ENCODE measurements at places on chromosomes 12 and 14.
A peak's percentile ranks its signal among the peaks of the same experiment; 100 is the strongest.

DNA sequence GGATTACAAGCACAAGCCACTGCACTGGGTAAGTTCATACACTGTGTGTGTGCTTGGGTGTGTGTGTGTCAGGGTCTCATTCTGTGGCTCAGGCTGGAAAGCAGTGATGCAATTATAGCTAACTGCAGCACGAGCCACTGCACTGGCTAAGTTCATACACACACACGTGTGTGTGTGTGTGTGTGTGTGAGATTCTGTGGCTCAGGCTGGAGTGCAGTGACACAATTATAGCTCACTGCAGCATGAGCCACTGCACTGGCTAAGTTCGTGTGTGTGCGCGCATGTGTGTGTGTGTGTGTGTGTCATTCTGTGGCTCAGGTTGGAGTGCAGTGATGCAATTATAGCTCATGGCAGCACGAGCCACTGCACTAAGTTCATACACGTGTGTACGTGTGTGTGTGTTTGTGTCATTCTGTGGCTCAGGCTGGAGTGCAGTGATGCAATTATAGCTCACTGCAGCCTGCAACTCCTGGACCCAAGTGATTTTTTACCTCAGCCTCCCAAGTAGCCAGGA is 85.4 kb downstream of the HECTD1 start:
- DNase-seq: no peak

GRCh38 chr12:77761286-77761685 is 69.4 kb upstream of the NAV3 start:
- no peak for DNase-seq

DNA sequence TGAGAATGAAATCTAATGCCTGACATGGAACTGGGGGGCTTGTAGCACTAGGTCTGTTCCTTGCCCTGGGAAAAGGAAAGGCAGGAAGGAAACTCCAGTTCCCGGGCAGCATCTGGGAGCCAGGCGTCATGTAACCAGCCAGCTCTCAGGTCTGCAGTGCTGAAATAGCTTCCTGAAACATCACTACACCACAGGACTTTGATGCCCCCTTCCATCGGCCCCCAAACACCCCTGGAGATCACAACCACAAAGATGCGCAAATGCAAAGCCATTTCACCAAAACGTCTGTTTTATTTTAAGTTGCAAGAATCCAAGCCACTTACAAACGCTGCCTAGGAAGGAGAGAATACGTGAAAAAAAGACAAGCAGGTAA is 40.9 kb downstream of the KCTD10 start:
- DNase-seq: no peak

DNA sequence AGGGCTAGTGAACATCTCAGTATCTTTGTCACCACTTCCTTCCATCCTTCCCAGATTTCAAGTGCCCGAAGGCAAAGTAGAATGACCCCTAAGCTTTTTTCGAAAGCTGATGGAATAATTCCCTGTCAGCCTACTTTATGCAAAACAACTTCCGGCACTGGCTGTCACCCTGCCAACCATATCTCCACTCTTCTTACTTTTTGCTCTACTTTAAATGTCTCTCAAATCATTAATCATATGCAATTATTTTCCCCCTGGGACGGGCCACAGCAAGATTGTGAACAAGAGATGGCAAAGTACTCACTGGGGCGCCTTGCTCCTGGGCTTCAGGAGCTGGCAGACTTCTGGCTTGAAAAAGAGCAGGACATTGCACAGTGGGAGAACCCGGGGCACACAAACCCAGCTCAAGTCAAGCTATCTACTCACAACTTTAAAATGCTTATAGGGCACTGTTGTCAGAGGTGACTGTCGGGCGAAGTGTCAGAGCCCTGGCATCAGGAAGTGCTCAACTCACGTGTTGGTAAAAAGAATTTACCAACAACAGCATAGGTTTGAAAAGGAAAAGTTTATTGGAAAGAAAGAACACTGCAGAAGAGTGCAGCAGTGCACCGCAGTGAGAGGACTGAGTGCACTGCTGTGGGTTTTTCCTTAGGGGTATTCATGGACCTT is 373.5 kb downstream of the PAWR start:
- DNase-seq: no peak

DNA sequence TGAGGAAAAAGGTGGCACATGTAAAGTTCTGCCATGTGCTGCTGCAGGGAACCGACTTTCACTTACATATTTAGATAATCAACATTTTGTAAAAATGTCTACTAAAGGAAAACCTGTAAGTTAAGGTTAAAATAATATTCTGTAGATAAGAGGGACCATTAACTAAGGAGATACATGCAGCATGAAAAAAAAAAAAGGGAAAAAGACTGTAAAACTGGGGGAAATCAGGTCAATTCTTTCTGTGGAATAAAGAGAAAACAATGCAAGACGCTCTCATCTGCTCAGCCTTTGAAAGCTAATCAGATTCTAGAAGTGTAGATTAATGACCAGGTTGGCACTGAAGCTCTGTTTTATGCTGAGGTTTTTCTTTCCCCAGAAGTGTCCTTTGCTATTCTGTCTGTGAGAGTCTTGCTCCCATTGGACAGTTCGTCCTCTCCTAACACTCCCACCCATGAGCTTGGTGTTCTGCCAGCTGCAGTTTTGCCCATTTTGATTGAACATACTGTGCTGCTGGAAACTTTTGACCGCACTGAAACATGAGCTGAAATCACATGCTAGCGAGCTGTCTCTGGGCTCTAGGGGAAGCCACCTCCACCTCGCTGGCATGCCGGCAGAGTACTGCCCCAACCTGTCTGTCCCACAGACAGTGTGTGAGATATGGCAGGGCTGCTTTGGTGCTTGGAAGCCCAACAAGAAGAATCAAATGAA is 39.7 kb downstream of the PPTC7 start:
- DNase-seq: no peak

GRCh38 chr14:100722367-100722766 is 4.3 kb upstream of the DLK1 start:
- DNase-seq: no peak

DNA sequence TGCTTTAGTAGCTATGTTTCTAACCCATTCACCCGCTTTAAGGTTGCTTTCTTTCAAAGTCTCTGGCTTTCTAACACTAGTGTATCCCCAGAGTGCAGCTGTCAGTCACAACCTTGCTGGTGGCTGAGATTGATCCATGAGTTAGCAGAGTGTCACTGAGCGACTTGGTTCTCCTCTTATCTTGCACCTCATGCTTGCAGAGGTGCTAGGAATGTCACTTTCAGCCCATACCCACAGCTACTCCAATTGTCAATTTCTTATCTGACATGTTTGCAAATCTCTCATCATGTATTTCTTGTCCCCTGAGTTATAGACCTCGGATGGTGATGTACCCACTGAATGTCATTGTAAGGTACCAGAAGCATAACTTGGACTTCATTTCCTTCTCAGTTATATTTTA is 1110.2 kb downstream of the GALC start:
- no peak for DNase-seq

DNA sequence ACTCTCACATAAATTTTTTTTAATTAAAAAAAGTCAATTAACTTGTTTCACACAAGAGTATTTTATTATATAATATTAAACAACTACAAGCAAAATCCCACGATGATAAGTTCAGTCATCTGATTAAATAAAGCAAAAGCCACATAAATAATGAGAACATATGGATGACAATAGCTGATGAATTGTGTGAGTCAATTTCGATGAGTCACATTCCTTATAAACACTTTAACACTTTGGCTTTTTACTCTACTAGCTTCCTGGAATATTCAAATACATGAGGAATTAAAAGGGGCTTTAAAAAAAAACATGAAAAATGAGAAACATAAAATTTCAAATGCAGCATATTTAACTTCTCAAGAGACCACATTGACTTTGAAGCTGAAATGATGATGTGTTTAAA is 95.3 kb downstream of the BCAT1 start:
- no peak for DNase-seq

GRCh38 chr12:70482764-70483163 is 116.7 kb downstream of the KCNMB4 start:
- no peak for DNase-seq

DNA sequence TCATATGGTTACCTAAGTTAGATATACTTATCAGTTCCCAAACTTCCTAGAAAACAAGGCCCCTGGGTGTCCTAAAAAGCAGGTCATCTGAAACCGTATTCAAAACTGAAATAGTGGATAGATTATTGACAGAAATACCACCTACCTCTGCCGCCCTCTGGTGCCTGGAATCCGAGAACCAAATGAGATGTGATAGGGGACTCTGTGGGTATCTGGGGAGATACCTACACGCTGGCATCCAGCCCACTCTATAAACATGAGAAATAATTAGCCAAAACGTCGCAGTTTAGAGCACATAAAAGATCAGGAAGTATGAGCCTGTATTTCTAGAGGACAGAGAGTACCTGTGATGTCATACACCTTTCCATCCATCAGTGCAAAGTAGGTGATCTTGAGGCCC is 4.4 kb downstream of the ORMDL2 start:
- no peak for DNase-seq

DNA sequence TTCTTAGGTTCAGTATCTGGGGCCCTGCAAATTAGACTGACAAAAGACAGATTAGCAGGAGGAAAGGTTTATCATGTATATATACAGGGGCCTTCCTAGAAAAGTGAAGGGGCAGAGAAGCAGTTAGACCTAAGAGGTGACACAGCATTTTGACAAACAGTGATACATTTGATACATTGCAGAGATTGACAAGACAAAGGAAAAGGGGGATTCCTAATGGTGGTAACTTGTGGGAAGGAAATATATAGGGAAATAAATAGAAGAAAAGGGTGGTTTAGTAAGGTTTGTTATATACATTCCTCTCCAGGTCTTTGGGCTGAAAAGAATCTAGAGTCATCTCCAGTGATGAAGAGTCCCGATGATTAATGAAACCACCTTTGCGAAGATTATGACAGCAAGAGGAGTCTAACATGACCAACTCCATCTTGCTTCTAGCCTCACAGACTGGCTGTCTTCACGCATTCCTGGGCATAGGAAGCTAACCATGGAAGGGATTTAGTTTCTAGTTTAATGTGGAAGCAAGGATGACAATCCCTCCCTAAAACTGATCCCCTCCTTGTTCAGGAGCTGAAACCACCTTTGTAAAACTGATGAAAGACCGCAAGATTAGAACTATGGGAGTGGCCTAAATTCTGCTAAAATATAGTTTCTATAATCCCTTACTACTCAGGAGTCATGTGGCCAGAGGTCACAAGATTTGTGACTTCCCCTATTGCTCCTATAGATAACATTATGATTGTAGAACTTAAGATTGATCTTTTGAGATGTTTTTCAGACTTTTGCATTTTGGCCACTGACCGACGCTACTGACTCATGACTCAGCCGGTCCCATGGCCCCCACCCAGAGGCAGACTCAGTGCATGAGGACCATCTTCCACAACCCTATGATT is 31.1 kb upstream of the CPM start:
- DNase-seq: no peak

GRCh38 chr12:47413806-47414205 is 292.0 kb downstream of the RPAP3 start:
- DNase-seq: no peak

DNA sequence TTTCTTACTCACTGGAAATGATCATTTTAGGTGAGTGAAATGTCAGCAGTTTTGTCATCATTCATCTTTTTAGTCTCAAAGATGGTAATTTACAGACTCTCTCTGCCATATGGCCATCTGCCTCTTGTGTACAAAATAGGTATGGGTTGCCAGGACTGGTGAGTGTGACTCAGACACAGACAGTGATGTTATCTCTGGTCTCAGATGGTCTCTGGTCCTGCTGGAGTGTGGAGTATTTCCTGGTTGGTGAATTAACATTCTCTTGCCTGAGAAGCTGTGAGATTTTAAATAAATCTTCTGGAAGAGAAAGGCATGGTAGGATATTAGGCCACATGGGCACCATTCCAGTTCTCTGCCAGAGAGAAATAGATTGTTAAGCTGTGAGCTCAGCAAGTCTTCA is 207.0 kb downstream of the ATP23 start:
- peak; percentile 69 for DNase-seq

GRCh38 chr14:101780390-101780789 is 18.9 kb downstream of the PPP2R5C start:
- no peak for DNase-seq

All from SK-N-DZ (cell line).